ENCODE measurements at places on chromosomes 7 and 10. TPM values are rescaled to one million over a fixed set of nuclear protein-coding genes. Genes with fewer than 3 reads are reported as not detected.

The IL6 gene
- 2.1 TPM for total RNA-seq

The WAC gene
- total RNA-seq = 75.1 TPM

The SPDYE6 gene
- total RNA-seq = not detected

The FFAR4 gene
- total RNA-seq = not detected

DNA sequence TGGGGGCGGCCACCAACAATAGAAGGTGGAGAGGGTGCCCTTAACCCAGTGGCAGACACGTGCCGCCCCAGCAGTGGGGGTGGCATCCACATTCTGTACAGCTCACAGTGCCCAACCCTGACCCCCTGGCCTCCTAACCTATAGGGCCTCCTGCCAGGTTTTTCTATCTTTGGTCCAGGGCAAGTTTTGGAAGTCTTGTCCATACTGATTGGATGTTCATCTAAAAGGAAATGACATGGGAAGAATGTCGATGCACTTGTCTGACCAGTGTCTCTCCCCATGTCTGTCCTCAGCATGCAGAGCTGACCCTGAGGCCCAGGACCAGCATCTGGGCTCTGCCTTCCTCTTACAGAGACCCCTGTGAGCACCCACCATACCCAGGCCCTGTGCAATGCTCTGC lies 32.3 kb upstream of the ANTXRL start:
- no peak for DNase-seq
- H3K4me3 ChIP-seq = no peak overlapping the region
- no peaks in the 10 kb centered on the region for H3K27me3 ChIP-seq
- H3K4me1 ChIP-seq = no peaks in the 10 kb centered on the region
- no peaks in the 10 kb centered on the region for H3K36me3 ChIP-seq

GRCh38 chr7:83347945-83348444 lies 185.3 kb upstream of the PCLO start:
- no peak overlapping the region for H3K27ac ChIP-seq
- H3K4me1 ChIP-seq = no peaks in the 10 kb centered on the region
- H3K27me3 ChIP-seq = no peaks in the 10 kb centered on the region
